RPMI7951 (cell line): ENCODE measurements at places on chromosomes 12 and 14.

GRCh38 chr12:107436376-107436775, 249.2 kb upstream of the PWP1 start:
- DNase-seq: peak; percentile 79

DNA sequence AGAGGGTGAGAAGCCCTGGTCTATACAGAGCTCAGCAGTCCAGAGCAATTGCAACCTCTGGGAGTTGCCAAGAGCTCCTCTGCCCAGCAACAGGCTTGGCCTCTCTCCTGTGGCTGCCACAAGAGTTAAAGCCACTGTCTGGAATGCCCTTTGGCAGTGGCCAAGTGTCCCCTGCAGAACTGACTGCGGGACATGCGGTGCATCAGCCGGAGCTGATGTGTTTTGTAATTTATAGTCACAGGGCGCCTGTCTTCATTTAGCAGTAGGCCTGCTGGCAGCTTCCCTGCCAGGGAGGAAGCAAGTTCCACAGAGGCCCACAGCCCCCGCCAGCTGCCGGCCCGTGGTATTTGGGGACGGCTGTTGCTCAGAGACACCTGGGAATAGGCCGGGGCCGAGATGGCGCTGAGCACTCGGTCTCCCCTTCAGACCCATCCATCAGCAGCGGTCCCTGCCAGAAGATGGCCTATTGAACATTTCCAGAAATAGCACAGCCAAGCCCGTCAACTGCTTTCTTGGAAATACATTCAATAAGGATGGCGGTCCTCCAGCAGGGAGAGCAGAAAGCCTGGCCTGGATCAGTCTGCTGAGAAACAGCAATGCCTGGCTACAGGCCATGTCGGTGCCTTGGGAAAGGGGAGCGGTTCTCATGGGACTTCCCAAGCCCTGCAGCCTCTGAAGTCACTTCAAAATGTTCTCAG, 217.4 kb downstream of the CRADD start:
- DNase-seq: no peak

DNA sequence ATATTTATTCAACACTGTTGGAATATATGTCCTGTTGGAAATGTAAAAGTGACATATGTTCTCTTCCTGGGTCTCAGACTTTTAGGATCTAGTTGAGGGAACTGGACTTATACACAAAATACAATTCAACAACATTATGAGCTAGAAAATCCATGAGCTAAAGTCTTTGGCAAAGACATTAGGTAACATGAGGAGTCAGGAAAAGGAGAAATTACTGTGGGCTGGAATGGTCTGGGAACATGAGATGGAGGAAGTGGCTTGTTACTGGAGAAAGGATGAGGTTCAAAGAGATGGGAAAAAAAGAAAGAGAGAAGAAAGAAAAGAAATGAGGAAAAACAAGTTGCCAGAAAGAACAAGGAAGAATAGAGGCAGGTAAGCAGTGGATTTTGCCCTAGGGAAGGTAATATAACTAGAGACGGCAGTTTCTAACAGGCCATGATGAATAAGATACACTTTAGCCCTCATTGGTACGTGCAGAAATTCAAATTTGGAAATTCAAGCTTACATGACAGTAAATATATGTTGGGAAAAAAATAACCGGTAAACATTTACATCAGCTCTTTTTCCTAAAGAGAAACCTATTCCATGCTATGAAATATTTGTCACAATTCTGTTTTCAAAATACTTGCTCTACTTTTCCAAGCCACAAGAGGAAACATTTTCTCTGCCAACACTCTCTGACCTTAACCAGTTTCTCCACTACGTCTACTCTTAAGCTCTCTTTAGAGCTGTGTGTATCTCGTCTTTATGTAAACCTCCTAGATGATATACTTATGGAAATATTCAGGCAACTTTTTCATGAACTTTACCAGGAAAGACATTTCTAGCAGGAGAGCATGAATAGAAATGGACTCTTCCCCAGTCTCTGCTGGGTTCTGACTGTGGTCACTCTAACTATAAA, 268.8 kb upstream of the BTG1 start:
- no peak for DNase-seq

- DNase-seq: no peak
Measured at GRCh38 chr14:63205044-63205575, 867 bp downstream of the RHOJ start.

GRCh38 chr14:100778951-100779690, 46.8 kb upstream of the MEG3 start:
- DNase-seq: no peak
